ENCODE measurements at places on chromosomes 4 and X. TPM values are rescaled to one million over a fixed set of nuclear protein-coding genes. Genes with fewer than 3 reads are reported as not detected.
A peak's percentile ranks its signal among the peaks of the same experiment; 100 is the strongest.

DNA sequence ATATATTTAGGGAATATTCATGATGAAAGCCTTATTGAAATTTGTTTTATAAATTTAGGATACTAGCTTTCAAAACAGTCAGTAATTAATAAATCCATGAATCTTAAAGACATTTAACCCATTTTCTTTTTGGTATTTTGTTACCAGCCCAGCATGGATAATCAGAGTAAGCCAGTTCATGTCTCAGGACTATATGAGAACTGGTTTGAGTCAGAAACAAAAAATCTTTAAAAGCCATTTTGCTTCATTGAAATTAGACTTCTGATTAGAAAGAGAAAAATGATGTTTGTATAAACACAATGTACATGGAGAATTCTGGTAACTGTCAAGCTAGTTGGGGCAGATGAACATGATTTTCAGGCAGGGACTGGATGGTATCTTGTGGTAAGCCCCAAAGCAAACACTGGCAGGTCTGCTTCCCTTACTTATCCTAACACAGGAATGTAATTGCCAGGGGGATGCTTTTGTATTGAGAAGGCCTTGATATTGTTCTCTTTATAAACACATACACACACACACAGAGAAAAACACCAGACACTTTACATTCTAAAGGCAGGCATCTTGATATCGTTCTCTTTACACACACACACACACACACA, 9.4 kb downstream of the ARHGAP10 start:
- H3K27me3 ChIP-seq, result no peaks in the 10 kb centered on the region
- no peaks in the 10 kb centered on the region for H3K36me3 ChIP-seq
- no peak overlapping the region for H3K4me3 ChIP-seq
- no peak for DNase-seq

GRCh38 chr4:184573701-184574100, 75.5 kb downstream of the CASP3 start:
- DNase-seq, result no peak
- H3K27ac ChIP-seq, result peak overlapping the region; percentile 75

GLRA3 gene
- not detected for total RNA-seq

DNA sequence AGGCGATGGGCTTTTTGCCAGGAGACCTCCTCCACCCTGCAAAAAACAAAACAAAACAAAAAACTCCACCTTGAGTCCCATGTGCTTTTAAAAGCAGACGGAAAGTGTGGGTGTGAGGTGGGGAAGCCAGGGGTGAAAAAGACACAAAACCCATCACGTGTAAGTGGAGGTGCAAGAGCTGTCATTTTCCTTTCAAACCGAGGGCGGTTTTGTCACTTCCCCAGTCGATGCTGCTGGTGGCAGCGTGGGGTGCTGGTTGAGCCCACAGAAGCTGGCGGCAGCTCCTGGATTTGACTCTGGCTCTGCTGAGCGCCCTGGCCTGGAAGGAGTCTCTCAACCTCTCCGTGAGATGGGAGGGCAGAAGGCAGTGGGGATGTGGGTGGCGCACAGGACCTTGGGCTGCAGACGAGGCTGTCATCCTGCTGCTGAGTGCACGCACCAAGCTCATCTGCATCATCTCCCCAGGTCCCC, 110.0 kb downstream of the PSAPL1 start:
- no peak for DNase-seq
- H3K4me1 ChIP-seq, result no peaks in the 10 kb centered on the region
- H3K4me3 ChIP-seq, result no peak overlapping the region
- H3K36me3 ChIP-seq, result no peaks in the 10 kb centered on the region
- no peak overlapping the region for H3K27ac ChIP-seq

DNA sequence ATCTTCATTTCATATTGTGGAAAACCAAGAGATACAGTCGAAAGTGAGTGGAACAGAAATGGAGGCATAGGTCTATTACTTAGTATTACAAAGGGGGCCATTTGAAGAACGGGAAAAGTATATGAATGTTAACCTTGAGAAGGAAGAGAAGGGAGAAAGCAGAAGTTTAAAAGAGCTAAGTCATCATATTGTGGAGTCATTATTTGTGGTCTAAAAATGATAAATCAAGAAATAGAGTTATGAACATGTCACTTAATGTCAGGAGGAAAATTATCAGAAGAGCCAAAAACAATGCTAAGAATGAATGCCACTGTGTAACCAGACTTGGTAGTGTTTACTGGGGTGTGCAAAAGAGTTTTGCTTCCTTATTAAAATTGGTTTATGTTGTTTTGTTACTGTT, 589.5 kb upstream of the LCORL start:
- H3K36me3 ChIP-seq, result no peaks in the 10 kb centered on the region
- no peak for DNase-seq
- H3K4me1 ChIP-seq, result no peaks in the 10 kb centered on the region
- no peak overlapping the region for H3K4me3 ChIP-seq
- peaks cover 5% of the 10 kb centered on the region for H3K27me3 ChIP-seq

GAGE13 gene
- not detected for total RNA-seq

GRCh38 chrX:16946971-16947562, 609 bp downstream of the REPS2 start:
- H3K4me1 ChIP-seq, result peaks cover 2% of the 10 kb centered on the region
- H3K36me3 ChIP-seq, result no peaks in the 10 kb centered on the region
- peak overlapping the region; percentile 71 for H3K4me3 ChIP-seq
- no peak overlapping the region for H3K27ac ChIP-seq
- H3K27me3 ChIP-seq, result no peaks in the 10 kb centered on the region
- DNase-seq, result no peak

- H3K4me3 ChIP-seq, result no peak overlapping the region
- no peak overlapping the region for H3K27ac ChIP-seq
- no peaks in the 10 kb centered on the region for H3K4me1 ChIP-seq
- no peaks in the 10 kb centered on the region for H3K36me3 ChIP-seq
Measured at GRCh38 chr4:124537971-124538370, 174.6 kb downstream of the ANKRD50 start.

GRCh38 chr4:98614094-98614493, 44.3 kb downstream of the TSPAN5 start:
- no peaks in the 10 kb centered on the region for H3K36me3 ChIP-seq
- no peak for DNase-seq
- no peak overlapping the region for H3K27ac ChIP-seq
- no peaks in the 10 kb centered on the region for H3K27me3 ChIP-seq
- H3K4me3 ChIP-seq, result no peak overlapping the region

DNA sequence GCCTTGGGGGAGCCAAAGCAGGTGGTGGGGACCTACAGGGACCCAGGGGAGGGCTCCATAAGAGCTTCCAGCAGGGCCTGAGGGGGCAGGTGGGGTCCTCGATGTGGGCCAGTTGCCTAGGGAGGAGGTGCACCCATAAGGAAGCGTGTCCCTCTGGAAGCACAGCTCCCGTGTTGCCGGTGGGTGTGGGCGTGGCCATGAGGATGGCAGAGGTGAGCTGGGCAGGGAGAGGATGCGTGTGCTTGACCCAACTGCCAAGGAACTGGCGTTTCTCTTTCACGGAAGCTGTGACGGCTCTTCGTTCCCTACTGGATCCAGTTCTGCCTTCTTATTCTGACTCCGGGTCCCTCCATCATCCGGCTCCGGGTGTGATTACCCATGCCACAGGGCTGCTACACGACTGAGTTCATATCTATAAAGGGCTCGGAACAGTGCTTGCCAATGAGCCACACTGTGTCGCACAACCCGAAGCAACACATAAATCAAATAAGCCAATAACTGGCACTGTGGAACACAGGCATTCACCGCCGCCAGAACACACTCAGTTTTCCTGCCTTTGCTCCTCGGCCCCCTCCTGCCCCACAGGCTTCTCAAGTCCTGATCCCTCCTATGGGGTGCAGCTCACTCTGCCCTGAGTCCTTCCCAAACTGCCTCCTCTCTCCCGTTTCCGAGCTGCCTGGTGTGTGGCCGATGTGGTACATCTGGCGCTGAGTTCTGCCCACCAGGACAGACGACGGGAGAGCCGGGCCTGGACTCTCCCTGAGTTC, 35.5 kb downstream of the RNF212 start:
- peaks cover 14% of the 10 kb centered on the region for H3K27me3 ChIP-seq
- H3K36me3 ChIP-seq, result no peaks in the 10 kb centered on the region
- H3K27ac ChIP-seq, result no peak overlapping the region
- peaks cover 3% of the 10 kb centered on the region for H3K4me1 ChIP-seq
- no peak for DNase-seq
- H3K4me3 ChIP-seq, result no peak overlapping the region

DNA sequence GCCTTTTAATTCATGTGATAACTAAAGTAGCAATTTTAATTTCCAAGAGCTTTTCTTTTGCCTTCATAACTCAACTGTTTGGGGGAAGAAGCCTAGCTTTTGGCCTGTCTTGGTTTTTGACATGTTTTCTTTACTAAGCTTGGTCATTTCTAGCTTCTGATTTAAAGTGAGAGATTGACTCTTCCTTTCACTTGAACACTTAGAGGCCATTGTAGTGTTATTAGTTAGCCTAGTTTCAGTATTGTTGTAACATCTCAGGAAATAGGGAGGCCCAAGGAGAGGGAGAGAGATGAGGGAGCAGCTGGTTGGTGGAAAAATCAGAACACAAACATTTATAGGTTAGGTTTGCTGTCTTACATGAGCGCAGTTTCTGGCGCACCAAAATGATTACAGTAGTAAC, 44.8 kb downstream of the DCLK2 start:
- H3K27me3 ChIP-seq, result no peaks in the 10 kb centered on the region
- no peaks in the 10 kb centered on the region for H3K4me1 ChIP-seq
- H3K27ac ChIP-seq, result no peak overlapping the region
- no peak overlapping the region for H3K4me3 ChIP-seq
- DNase-seq, result no peak
- no peaks in the 10 kb centered on the region for H3K36me3 ChIP-seq

DNA sequence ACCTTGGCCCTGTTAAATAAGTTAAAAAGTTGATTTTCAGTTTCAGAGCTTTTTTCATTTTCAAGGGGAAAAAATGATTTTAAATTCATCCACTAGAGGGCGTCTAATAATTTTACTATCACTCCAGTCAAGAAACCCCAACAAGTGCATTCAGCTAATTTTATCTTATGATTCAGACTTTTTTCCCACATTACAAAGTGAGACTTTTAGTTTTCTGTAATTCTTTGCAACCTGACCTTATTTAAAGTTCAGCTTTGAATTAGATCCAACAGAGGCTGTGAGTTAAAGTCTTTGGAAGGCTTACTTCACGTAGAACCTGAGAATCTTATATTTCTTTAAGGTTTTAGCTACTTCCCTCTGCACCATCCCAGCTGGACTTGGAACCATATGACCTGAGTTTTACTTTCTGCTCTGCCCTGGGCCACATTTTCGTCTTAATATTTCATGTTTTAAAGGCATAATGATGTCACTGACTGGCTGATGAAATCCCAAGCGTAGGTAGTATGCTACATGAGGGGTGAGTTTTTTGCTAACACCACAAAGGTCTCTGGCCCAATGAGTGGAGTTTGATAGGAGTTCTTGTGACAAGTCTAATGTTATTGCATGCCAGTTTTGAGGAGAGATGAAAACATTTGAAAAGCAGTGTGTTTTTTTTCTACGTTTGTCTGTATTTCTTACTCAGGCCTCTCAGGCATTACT, 7.2 kb downstream of the GNRHR start:
- H3K4me3 ChIP-seq, result peak overlapping the region; percentile 1
- H3K27me3 ChIP-seq, result no peaks in the 10 kb centered on the region
- H3K27ac ChIP-seq, result peak overlapping the region; percentile 73
- peaks cover 17% of the 10 kb centered on the region for H3K4me1 ChIP-seq

MAGEA12 gene
- not detected for total RNA-seq

YY2 gene
- total RNA-seq, result 0.79 TPM

DNA sequence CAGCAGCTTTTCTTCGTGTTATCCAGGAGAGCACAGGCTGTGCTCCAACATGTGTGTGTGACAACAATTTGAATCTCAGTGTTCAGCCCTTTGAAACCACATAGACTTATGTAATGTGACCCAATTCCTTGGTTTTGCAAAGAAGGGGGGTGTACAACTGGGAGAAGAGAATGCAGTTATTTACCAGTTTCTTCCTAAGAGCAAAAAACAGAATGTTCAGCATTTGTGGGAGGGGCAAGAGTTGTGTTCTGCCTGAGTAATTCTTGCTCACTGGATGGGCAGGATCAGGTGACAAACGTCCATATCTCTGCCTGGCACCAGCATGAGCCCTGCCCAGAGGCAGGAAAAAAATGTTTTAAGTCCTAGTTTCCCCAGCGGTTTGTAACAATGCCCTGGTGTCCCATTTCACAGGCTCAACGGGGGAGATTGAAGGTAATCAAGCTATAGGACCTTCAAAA, 72.0 kb downstream of the PRPS1 start:
- H3K27me3 ChIP-seq, result no peaks in the 10 kb centered on the region
- H3K4me3 ChIP-seq, result no peak overlapping the region
- no peaks in the 10 kb centered on the region for H3K36me3 ChIP-seq
- H3K27ac ChIP-seq, result no peak overlapping the region
- H3K4me1 ChIP-seq, result peaks cover 11% of the 10 kb centered on the region

CXorf65 gene
- total RNA-seq, result 7.7 TPM

Measured in activated naive CD4-positive, alpha-beta T cell treated with anti-CD3 and anti-CD28 coated beads for 36 hours (primary cell).